Stimulated activated CD4-positive, alpha-beta T cell treated with anti-CD3 and anti-CD28 coated beads, TNF-alpha, amount 100 ng/mL, for 1 hour (primary cell): ENCODE measurements at places on chromosomes 7 and 10.

GRCh38 chr7:30842542-30843451 lies 68.9 kb upstream of the AQP1 start:
- no peak for DNase-seq

DNA sequence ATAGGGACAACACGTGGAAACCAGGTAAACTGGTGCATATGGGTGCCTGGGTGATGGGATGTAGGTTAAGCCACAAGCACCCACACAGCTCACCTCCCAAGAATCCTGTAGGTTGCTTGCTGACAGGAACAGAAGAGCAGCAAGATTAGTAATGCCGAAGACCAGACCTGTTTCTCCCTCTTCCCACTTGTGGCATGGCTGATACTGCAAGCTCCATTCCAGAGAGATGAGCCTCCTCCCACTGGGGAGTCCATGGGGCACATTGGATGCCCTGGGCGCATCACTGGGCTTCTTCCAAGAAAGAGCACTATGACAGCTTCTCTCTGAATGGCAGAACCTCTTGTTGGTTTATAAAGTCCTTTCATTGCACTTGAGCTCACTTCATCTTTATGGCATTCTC lies 44.4 kb upstream of the LOXL4 start:
- no peak for DNase-seq

- no peak for DNase-seq
These were observed 18.4 kb upstream of the GPR146 start for GRCh38 chr7:1025743-1026581.

DNA sequence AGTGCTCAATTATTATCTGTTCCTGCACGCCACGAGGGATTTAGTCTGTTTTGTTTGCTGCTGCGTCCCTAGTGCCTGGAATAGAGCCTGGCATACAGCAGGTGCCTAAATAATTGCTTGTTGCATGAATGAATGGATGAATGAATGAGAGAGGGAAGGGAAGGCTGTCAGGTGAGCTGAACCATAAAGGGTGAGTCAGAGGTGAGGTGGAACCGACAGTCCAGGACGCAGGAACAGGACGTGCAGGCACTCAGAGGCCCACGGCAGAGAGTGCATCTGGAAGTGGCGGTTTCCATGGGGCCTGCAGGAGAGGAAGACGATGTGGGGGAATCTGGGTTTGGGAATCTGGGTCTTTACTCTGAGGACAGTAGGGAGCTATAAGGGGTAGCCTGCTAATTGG lies 17.7 kb upstream of the PPIF start:
- DNase-seq, result no peak

GRCh38 chr10:96402417-96403305 lies 43.9 kb upstream of the OPALIN start:
- DNase-seq, result no peak

- no peak for DNase-seq
These were observed 76.6 kb downstream of the GLRX3 start for GRCh38 chr10:130212746-130213145.

DNA sequence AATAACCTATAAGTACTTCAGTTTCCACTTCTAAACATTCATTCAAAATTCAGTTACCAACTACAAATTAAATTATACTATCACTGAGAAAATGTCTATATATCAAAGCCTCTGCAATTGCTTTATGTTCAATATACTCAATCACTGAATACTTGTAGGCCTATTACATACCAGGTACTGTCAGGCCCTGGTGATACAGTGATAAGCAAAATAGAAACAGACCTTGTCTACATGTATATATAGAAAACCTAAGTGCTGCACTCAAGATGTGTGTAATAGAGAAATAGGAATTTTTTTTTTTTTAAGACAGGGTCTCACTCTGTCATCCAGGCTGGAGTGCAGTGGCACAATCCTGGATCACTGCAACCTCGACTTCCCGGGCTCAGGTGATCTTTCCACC lies 53.7 kb upstream of the PHF14 start:
- no peak for DNase-seq

DNA sequence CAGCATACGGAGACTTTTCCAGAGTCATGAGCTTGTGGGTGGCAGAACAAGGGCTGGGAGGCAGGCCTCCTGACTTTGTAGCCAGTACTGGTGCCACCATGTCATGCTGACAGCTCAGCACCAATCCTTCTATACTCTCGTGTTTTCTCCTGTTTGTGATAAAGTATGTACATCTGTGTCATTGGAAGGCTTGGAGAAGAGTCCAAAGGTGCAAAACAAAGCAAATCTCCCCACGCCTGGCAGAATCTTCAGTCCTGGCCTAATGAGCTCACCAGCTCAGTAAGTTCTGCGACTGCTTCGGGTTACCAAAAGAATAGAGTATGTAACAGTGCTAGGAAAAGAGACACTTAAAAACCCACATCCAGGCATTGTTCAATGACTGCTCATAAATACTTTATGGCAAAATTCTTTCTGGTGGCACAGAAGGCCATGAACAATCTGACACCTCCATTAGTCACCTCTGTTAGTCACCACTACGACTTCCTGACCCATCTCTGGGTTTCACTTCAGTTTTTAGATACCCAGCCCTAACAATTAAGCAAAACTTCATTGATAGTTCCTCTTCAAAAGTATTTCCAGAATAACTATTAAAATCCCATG lies 24.5 kb downstream of the STEAP1 start:
- no peak for DNase-seq

DNA sequence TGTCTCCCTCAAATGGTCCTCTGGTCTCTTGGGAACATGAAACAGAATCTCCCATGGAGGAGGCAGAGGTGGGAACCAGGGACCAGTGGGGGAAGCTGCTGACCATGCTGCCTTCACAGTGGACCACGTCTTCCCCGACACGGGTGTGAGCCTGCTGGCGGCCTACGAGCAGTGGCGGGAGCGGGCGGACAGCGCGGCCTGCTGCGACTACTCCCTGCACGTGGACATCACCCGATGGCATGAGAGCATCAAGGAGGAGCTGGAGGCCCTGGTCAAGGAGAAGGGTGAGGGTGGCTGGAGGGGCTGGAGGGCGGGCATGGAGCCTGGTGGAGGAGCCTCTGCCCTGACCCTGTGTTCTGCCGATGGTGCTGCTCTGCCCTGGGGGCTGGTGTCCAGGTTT lies 8.0 kb downstream of the DPYSL4 start:
- no peak for DNase-seq

DNA sequence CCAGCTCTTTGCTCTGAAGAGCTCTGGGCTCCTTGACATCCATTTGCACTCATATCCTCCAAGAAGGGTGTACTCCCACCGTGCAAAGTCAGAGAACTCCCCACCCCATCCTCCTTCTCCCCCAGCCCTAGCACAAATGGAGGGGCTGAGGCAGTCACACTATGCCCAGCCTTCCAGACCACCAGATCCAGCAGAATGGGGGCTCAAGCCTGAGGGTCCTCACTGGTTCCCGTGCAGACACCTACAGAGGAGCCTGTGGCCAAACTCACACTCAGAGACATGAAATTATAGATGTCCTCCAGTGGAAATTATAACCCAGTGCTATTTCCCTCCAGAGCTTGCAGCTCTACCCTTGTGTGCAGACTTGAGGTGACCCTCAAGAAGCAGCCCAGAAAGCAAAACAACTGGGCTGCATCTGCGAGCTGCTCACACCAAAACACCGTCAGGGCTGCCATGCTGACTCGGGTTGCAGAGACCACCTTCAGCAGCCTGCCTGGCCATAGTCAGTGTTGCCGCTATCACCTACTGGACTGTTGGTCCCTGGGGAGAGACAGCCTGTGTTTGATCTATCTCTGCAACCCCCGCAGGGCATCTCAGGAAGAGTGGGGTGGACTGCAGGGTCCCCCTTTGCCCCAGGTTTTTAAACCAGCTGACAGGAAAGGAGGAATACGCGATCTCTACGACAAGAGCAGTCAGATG lies 7.4 kb downstream of the ZNF488 start:
- no peak for DNase-seq

- no peak for DNase-seq
These were observed 122.7 kb downstream of the TRRAP start for GRCh38 chr7:99000904-99001465.

GRCh38 chr7:151839451-151839921 lies 37.4 kb downstream of the PRKAG2 start:
- DNase-seq, result no peak

- DNase-seq, result no peak
These were observed 48.7 kb downstream of the OAT start for GRCh38 chr10:124369986-124370385.

- DNase-seq, result no peak
These were observed 19.1 kb downstream of the CNOT4 start for GRCh38 chr7:135490783-135491182.

DNA sequence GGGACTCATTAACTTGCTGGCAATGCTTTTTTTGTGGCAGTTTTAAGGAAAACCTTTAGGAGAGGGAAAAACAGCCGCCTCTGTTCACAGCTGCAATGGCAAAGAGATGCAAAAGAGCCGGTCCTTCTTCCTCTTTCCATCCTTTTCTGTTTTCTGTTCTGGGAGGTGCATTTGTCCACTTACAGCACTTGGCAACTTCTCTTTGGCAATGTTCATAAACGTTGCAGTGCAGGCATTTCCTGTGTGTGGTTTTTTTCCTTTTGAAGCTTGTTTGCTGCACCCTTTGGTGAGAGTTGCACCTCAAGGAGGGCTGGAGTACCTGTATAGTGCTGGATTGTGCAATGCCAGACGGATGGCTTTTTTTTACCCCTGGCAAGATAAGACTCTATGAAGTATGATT lies 53.9 kb upstream of the HABP2 start:
- DNase-seq, result no peak

GRCh38 chr10:6395606-6396005 lies 184.5 kb downstream of the PRKCQ start:
- no peak for DNase-seq

GRCh38 chr10:124329941-124330340 lies 88.8 kb downstream of the OAT start:
- no peak for DNase-seq

- no peak for DNase-seq
These were observed 41.6 kb upstream of the MET start for GRCh38 chr7:116630357-116630756.

DNA sequence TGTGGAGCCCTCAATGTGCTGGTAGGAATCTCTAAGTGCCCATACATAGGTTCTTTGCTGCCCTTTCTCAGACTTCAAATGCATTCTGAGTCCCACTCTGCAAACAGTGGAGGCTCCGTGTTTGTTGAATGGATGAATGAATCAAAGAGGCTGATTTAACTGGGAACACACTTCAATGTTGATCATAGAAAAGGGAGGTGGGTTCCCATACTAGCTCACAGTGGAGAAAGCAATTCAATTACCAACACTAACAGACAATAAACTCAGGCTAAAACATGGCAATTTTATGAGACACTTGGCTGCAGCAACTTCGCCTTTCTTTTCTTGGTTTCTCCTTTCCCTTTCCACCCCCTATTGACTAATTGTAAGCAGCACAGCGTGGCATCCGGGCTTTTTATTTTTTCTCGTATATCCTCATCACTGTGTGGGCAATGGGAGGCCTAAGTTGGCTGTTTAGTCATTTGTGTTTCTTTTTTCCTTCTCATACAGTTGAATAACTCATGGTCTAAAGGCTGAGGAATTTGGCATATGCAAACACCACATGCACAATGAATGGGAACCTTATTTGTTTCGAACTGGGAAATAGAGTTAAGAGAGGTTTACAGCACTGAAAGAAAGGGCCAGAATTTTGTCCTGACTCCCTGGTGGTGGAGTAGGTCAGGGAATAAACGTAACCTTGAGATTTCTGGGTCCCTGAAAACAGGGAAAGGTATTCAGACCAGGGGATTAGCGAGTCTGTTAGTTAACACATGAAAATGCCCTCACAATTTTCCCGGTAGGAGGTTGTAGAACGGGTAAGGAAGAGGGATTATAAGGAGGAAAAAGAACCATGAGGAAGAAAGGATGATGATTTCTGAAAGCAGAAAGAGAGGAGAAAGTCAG lies 858.5 kb downstream of the KCNMA1 start:
- DNase-seq, result no peak

GRCh38 chr7:135925210-135925609 lies 51.9 kb downstream of the MTPN start:
- no peak for DNase-seq

DNA sequence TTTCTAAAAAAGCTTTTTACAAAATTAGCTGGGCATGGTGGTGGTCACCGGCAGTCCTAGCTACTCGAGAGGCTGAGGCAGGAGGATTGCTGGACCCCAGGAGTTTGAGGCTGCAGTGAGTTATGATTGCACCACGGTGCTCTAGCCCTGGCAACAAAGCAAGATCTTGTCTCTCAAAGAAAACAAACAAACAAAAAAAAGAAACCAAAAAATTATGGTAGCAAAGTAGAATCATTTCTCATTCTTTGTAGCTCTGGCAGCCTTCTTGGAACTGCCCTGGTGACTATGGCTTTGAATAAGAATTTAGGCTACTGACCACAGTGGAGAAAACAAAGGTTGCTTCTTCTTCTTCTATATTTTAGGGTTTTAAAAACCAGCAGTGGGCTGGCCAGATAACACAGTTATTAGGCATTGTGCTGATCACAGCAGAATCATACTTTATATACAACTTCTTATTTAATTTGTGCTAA lies 41.9 kb upstream of the PRKAR2B start:
- no peak for DNase-seq
